ENCODE measurements at places on chromosomes 13 and 19.

DNA sequence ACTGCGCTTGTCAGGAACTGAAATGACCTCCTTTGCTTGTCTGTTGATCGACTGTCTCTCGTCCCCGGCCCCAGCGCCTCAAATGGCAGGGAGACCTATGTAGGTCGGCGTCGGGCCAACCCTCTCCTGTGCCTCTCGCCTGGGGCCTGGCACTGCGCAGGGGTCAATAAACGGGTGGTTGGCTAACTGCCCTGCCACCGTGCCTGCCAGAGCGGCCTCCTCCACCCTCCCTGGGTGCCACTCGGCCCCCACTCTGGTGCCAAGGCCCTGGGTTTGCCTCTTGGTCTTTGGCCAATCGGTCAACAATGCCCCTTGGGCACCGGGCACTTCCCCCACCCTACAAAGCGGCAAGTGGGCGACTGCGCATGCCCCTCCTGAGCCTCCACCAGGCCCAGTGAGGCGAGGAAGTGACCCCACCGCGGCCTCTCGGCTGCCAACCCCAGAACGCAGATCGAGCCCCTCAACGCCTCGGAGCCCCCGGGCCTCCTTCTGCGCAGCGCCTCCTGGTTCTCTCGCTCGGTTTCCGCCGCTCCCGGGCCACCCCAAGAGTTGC lies 1.1 kb downstream of the KEAP1 start:
- no peak for DNase-seq

DNA sequence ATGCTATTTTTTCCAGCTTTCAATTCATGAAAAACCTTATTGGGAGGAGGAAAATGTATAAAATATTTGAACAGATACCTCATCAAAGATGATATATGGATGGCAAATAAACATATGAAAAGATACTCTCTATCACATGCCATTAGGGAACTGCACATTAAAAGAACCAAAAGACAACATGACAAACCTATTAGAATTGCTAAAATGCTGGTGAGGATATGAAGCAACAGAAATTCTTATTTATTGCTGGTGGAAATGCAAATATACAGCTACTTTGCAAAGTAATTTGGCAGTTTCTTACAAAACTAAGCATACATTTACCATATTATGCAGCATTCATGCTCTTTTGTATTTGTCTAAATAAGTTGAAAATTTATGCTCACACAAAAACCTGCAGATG lies 1783.9 kb upstream of the PCDH20 start:
- DNase-seq: no peak

- no peak for DNase-seq
These were observed 14.5 kb upstream of the SPC24 start for GRCh38 chr19:11169896-11170678.

GRCh38 chr19:33639035-33639681 lies 17.4 kb downstream of the CHST8 start:
- DNase-seq: no peak

DNA sequence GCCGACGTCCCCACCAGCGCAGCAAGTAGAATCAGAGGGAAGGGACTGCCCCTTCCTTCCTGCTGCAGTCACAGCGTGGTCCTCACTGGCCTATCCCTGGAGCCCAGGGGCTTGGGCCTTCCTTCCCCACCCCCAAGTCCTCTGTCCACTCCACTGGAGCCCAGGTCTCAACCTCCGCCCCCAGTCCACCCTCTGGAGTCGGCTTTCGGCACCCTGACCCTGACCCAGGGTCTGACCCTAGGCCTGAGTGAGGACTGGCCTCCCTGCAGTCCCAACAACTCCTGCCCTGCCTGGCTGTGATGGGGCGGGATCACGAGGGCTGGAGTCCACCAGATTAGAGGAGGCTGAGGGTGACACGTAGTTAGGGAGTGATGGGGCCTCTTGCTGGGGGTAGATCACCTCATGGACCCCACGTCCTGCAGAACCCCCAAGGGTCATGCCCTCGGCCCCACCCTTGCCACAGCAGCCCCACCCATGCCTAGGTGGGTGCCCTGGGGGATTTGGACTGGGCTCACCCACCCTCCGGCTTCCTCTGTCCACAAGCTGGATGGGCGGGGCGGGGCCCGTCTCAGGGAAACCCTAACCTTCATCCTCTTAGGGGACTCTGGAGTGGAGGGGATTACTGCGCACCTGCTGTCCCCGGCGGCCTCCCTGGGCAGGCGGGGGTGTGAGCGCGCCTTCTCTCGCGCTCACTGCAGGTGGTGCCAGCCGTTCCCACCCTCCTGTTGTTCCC lies 3.8 kb downstream of the RAX2 start:
- no peak for DNase-seq

DNA sequence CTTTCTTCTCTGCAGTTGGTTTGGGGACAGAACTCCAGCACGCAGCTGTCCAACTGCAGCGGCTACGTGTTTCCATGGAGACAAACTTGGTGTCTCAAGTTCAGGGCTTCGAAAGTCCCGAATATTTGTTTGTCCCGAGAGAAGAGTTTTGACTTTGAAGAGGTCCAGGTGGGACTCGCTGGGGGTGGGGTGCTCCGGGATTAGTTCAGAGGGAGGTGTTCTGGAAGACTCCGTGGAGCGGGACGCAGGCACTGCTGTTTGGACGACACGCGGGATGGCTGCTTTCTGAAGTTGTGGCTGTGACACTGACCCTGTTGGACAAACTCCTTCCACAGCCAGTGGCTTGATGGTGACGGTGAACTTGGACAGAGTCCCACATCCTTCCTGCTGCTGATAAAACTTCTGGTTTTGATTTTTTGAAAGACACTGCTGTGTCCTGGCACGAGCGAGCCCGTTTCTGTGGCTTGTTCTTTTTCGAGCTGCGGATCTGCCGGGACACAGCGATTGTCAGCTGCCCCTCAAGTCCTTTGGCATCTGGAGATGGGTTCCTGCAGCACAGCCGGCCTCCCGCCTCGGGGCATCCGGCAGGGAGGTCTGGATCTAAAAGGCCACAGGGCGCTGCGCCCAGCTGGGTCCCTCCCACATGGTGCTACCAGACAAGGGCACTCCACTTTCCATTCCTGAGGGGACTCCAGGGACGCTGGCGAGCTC lies 15.9 kb upstream of the RANBP3 start:
- DNase-seq: no peak

- DNase-seq: no peak
These were observed 64.7 kb downstream of the GPR12 start for GRCh38 chr13:26695891-26696311.

DNA sequence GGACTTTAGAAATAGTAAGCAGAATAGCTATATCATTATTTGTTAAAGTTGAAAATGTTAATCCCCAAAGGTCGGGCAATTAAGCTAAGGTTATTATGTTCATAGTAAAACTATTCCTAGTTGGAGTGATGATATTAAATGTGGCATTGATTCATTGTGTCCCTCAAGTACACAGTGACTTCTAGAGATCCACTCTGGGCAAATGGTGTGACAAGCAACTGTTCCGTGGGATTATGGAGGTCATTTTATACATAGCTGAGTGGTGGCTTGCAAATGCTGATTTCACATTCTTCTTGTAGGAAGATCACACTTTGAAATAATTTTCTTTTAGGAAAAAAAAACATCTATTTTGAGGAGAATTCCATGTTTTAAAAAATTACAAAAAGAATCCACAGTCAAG lies 317.8 kb downstream of the ATP8A2 start:
- no peak for DNase-seq

DNA sequence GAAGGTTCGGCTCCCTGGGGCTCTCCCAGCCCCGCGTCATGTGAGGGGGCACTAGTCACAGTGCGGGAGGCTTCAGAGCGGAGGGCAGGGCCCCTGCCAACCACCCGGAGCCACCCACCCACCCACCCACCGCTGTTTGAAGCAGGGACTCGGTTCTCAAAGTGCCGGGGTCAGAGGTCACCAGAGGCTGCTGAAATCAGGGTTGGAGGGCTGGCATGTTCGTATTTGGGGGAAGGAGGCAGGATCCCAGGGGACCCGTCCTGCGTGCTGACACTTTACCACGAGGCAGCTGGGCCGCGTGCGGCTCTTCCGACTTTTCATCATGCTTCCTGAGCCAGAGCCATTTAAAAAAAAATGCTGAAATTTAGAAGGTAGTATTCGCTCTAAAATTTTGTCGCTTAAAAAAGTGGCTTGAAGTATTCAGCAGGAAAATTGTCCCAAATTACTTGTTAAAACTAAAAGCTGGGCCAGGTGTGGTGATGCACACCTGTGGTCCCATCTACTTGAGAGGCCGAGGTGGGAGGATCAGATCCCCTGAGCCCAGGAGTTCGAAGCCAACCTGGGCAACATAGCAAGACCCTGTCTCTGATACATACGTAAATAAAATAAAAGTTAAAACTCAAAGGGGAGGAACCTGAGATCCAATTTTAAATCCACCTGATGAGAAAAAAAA lies 21.2 kb downstream of the ATP11A start:
- no peak for DNase-seq

DNA sequence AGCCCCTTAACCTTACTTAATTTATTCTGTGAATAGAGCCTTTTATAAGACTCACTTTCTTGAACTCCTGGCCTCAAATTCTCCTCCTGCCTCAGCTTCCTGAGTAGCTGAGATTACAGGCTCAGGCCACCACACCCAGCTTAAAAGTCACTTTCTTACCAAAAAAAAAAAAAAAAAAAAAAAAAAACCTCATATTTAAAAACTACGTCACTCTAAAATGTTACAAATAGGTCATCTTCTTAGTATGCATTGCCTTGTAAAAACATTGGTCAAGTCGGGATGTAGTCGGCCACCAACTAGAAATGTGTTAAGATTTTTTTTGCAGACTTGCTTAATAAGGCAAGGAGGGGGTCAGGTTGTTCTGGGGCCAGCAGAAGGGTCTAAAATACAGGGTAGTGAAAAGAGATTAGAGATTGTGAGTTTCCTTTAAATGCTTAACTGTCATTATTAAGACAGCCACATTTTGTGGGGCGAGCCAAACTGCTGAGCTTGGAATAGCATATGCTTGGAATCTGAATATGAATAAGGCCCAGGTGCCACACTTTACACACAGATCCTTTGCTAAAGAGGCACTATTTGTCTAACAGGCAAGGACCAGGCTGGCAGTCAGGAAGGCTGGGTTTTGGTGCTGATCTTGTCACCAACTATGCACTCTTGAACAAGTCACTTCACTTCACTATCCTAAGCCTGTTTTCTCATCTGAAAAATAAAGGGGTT lies 16.5 kb upstream of the IL17D start:
- no peak for DNase-seq

GRCh38 chr13:51867062-51867461 lies 5.3 kb downstream of the CCDC70 start:
- no peak for DNase-seq

GRCh38 chr13:51770681-51771417 lies 33.1 kb downstream of the DHRS12 start:
- DNase-seq: no peak

GRCh38 chr13:104289400-104289799 lies 1223.2 kb upstream of the SLC10A2 start:
- DNase-seq: no peak

GRCh38 chr13:45434556-45435371 lies 16.6 kb upstream of the SLC25A30 start:
- DNase-seq: no peak

GRCh38 chr19:5989388-5990074 lies 11.6 kb upstream of the RANBP3 start:
- no peak for DNase-seq

DNA sequence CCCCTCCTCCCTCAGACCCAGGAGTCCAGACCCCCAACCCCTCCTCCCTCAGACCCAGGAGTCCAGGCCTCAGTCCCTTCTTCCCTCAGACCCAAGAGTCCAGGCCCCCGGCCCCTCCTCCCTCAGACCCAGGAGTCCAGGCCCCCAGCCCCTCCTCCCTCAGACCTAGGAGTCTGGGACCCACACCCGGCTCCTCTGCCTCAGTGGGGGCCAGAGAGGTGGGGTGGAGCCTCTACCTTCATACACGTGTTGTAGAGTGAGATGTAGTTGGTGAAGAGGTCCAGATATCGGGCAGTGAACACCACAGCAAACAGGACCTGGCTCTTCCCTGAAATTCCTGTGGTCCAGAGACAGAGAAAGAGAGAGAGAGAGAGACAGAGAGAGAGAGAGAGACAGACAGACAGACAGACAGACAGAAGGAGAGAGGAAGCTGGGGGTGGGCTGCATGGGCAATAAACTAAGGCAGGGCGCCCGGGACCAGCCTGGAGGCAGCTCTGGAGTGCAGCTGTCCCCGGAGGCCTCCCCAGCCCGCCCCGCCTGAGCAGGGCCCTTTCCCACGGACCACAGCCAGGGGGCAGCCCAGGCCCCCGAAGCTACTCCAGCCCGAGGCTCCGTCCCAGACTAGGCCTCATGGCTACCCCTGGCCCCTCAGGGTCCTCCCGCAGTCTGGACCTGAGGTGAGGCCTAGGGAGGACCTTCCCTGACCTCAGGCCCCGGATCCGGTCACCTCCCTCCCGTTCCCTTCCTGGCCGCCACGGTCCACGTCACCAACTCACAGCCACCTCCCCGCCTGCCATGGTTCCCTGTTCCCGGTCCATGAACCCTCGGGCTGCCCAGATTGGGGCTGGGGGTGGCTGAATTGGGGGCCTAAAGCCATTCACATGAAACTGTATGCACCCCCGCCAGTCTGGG lies 907 bp downstream of the KDELR1 start:
- DNase-seq: peak; percentile 60

GRCh38 chr13:51524829-51525566 lies 59.3 kb upstream of the WDFY2 start:
- no peak for DNase-seq

GRCh38 chr13:43127827-43128226 lies 104.4 kb downstream of the DNAJC15 start:
- no peak for DNase-seq

Measured in CD4-positive, alpha-beta T cell treated with Interleukin-15 for 4 hours (primary cell).